ENCODE measurements at places on chromosomes 5 and 9.

DNA sequence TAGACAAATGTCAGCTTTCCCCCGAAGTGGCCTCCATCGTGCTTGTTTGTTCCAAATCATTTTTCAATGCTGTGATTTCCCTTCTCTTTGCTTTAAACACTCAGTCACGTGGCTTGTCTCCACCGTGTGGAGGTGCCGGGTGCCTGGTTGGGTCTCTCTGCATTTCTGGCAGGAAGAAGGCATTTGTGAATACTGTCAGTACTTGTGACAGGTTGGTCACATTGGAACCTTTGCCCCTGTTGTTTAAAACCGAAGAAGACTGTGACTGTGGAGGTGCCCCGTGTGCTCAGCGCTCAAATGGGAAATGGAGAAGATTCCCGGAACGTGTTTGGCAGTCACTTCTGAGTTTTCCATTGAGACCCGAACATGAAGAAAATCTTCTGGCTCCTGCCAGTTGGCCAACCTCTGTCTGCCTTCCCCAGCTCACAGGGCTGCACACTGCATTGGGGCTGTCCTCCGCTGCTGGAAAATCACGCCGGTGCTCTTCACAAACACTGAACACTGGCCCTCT is 74.6 kb downstream of the LMNB1 start:
- DNase-seq, result no peak

DNA sequence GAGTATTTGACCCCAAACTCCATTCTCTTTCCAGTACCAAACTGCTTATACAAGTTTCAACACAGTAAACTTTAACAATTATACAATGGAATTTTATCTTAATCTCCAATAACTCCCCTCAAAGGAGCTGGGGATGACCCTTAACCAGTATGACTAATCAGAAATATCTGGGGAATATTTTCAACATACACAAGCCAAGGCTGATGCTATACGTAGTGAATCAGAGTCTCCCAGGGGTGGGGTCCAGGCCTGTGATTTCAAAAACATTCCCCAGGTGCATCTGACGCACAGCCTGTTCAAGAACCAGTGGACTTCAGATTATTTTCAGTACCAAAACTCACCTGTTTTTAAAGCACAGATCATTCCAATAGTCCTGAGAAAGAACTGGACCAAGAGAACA is 11.8 kb upstream of the SEMA5A start:
- DNase-seq, result no peak

DNA sequence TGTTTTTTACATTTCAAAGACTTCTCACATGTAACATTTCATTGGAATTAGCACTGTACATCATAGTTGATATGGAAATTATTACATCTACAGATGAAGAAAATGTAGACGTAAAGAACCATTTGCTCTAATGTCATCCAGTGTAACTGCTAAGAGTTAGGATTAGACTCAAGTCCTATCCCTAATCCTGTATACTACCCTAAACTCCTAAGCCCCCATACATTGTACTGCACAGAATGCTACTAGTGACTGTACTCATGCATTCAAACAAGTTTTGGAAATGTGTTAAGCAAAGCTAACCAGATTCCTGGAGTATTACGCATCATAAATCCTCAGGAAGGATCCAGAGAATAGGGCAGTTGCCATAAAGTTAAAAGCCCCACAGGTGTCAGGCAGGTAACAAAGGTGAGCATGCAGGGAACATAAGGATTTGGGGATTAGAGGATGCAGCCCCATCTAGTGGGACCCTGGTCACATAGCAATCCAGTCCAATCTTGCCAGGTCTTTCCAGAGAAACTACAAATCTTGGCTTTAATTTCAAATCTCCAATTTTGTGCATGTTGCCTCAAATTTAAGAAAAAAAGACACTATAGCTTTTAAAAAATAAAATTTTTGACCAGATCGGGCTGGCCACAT is 32.0 kb downstream of the HAVCR1 start:
- DNase-seq, result no peak

- DNase-seq, result no peak
Measured at GRCh38 chr5:168214071-168214470, 77.4 kb upstream of the WWC1 start.

DNA sequence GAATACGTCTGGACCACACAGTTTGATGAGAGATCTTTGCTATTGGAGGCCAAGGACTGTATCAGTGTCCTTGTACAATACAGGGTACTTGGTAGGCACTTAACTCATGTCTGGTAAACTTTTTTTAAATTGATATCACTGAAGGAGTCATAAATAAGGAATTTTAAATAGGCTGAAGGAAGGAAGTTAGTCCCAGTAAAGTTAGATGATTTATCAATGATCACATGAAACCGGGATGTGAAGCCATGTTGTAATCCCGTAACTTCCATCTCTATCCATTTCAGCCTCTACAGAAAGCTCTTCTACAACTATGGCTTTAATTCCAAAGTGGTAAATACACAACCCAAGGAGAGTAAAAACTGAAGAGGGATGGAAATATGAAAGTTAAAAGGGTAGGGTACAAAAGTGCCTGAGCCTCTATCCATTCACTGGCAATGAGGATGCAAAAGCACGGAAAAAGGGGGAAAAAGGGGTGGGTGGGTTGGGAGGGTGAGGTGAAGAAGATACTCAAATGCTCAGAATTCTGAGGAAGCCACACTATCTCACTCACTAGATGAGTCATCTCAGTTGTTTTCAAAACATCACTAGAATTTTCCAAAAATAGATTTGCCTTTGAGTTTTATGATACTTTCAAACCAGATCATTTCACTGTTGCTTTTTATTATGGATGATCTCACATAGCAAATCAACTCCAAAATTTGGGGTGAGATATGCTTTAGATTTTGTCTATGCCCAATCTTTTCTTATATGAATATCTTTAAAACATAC is 1053.5 kb downstream of the NR2F1-AS1 start:
- no peak for DNase-seq

DNA sequence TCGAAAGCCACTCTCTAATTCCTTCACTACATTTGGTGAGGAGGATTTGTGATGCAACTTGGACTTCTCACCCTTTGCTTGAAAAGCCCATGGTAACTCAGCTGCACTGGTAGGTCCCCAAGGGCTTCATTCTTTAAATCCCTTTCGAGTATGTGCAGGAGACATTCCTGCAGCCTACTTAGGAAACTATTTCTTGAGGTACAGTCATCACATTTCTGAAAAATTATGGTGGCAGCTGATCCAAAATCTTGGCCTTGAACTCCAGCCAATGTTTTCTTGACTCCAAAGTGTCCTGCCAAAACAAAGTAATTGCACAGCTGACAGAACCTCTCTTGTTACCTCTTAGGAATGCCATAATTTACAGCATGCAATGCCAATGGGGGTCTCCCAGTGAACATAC is 99.7 kb downstream of the NPR3 start:
- DNase-seq, result no peak

GRCh38 chr9:89225036-89225435 is 46.4 kb upstream of the SHC3 start:
- no peak for DNase-seq

DNA sequence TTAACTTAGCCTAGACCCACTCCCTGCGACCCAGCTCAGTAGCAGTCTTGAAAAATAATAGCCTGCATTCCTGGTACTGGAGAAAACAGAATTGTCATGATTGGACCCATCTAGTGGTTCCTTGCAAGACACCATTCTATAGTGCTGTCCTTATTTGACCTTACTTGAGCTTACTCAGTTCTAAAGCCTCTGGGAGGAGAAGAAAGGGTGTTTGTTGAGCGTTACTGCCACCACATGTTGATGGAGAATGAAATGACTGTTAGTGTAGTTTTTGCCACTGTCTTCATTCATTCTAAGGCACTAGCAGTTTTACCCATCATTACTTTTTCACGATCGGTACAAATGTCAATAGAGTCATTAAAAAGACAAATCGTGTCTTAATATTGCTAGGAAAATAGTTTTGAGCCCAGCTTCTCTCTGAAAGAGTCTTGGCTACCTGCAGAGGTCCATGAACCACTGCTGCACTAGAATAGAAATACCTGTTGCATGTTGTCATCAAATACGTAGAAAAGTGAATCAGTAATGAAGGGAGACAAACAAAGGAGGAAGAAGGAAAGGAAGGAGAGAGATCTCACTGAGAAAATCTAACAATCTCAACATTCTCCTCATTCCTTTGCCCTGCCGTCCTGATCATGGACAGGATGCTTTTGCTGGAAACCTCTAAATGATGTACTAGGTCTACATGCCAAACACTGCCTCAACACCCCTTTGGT is 96.0 kb downstream of the LIX1 start:
- DNase-seq, result no peak

DNA sequence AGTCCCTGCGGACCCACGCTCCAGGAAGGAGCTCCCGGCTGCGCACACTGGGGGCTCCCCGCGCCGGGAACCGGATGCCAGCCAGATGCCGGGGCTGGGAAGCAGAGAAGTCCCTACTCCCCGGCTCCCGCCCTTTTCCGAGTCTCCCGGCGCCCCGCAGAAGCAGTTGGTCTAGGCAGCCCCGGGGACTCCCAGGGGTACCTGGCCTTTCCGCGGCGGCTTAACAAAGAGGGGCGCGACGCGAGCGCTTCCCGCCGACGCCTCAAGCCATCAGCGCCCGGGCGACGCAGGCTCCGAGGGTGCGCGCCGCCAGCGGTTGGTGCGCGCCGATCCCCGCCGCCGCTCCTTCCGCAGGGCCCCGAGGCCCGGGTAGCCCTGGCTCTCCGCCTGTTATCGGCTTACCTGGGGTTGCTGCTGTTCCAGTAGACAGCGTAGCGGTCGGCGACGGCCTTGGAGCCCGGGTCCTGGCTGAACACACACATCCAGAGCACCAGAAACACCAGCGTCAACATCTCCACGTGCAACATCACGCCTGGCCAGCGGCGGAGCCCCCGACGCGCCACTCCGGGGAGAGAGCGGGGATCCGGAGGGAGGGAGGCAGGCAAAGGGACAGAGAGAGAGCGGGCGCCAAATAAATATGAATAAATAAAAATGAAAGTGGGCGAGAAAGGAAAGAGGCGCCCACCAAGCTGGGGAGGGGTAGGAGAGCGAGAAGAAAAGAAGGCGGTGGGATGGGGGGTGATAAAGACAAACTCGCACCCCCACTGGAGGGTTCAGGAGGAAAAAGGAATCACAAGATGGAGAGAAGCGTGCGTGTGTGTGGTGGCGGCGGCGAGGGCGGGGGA is 428 bp downstream of the EFNA5 start:
- DNase-seq, result no peak

- no peak for DNase-seq
Measured at GRCh38 chr5:151357792-151358191, 10.4 kb upstream of the SLC36A2 start.

GRCh38 chr5:78985116-78985724 is at the start of gene ARSB:
Gene ARSB, minus strand, starts transcription at chr5:78985310. Its CDS starts 62 bp downstream, at chr5:78985248.
- peak; percentile 42 for DNase-seq

DNA sequence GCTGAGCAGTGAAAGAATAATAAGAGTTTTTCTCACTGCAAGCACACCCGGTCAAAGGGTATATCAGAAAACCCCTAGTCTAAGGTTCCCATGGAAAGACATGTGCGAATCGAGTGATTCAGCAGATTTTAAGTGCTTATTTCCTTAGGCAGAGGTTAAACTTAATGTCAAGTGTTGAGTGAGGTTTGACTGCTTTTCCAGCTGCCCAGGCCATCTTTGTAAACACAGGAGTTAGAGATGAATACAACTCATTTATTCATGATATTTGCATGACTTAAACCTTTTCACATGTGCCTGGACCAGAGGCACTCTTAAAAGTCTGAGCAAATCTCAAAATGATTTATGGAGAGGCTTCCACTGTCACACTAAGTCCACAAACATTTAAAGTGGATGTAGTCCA is 137.8 kb upstream of the RGMB start:
- DNase-seq, result no peak

DNA sequence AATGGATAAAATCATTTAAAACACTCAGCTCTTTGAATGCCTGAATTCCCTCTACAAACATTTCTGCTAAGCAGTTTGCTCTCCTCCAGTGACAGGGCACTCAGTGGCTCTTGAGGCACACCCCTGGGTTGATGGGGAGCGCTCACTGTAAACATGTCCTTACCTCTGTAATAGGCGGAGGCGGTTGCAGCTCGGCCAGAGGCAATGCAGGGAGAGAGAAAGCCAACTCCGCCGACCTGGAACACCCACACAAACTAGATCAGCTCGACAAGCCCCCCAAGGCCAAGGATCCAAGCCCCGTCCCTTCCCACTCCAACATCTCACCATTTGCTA is 329 bp downstream of the CDC23 start:
- DNase-seq, result no peak

GRCh38 chr9:94804316-94804715 is 77.8 kb downstream of the AOPEP start:
- DNase-seq, result no peak

DNA sequence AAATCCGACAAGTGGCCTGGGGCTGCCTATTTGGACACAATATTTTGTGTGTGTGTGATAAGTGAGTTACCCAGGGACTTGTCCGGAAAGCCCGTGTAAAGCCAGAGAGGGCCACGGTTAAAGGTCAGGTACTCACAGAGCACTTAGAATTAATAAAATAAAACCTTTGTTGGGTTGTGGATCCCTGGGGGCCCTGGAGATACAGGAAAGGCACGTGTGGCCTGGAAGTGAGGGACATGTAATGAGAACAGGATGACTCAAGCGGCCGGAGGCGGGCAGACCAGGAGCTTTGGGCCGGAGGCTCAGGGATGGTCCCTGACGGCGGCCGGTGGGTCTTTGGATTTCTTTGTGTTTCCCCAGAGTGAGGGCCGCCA is 1.0 kb downstream of the DMRT2 start:
- no peak for DNase-seq

- DNase-seq, result no peak
Measured at GRCh38 chr9:136091582-136092352, 3.3 kb downstream of the NACC2 start.

GRCh38 chr9:110446171-110446570 is 108.5 kb upstream of the TXNDC8 start:
- no peak for DNase-seq

DNA sequence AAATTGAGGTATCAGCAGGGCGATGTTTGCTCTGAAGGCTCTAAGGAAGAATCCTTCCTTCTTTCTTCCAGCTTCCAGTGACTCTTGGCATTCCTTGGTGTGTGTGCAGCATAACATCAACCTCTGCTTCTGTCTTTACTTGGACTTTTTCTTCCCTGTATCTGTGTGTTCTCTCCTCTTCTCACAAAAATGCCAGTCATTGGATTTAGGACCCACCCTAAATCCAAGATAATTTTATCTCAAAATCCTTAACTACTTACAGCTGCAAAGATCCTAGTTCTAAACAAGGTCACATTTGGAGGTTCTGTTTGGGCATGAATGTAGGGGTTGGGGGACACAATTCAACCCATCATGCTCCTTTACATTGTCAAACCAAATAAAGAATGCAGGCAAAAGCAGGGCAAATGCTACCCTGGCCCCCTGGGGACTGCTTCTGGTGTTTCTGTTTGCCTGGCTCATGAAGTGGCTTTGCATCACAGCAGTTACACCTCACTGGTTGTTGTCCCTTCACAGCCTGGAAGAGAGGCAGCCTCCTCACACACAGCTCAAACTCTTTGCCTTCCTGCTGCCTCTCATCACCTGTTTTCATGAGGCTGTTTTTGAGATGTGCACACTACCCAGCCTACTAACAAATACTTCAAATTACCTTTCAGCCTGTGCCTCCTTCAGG is 64.8 kb upstream of the PLCXD3 start:
- DNase-seq, result no peak

- no peak for DNase-seq
Measured at GRCh38 chr5:34690898-34691297, 34.8 kb downstream of the RAI14 start.

GRCh38 chr9:89621031-89621430 is 16.2 kb downstream of the GADD45G start:
- DNase-seq, result no peak

All from activated naive CD4-positive, alpha-beta T cell treated with anti-CD3 and anti-CD28 coated beads, Interleukin-2, amount 50 U/mL, for 16 hours (primary cell).